Hematopoietic multipotent progenitor cell treated with erythropoietin and hydrocortisone succinate and interleukin-3 and kit ligand, for 15 days (in vitro differentiated cells): ENCODE measurements at places on chromosomes 6 and 20.

GRCh38 chr20:49658508-49658907, 55.2 kb downstream of the B4GALT5 start:
- DNase-seq = no peak

GRCh38 chr6:90346729-90347128, 50.1 kb upstream of the BACH2 start:
- no peak for DNase-seq

GRCh38 chr6:93300661-93301060, 118.7 kb downstream of the EPHA7 start:
- no peak for DNase-seq

DNA sequence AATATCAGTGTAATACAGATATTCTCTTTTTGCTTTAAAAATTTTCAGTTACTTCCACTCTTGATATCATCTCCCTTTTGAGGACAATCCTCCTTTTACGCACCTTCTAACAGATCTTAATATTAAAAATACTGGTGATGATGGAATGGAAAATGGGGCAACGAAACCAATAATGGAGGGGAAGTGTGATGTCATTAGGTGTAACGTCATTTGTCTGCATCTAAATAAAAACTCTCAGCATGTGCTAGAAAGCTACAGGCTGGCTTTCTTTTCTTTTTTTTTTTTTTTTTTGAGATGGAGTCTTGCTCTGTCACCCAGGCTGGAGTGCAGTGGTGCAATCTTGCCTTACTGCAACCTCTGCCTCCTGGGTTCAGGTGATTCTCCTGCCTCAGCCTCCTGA, 66.5 kb downstream of the IYD start:
- DNase-seq = no peak

DNA sequence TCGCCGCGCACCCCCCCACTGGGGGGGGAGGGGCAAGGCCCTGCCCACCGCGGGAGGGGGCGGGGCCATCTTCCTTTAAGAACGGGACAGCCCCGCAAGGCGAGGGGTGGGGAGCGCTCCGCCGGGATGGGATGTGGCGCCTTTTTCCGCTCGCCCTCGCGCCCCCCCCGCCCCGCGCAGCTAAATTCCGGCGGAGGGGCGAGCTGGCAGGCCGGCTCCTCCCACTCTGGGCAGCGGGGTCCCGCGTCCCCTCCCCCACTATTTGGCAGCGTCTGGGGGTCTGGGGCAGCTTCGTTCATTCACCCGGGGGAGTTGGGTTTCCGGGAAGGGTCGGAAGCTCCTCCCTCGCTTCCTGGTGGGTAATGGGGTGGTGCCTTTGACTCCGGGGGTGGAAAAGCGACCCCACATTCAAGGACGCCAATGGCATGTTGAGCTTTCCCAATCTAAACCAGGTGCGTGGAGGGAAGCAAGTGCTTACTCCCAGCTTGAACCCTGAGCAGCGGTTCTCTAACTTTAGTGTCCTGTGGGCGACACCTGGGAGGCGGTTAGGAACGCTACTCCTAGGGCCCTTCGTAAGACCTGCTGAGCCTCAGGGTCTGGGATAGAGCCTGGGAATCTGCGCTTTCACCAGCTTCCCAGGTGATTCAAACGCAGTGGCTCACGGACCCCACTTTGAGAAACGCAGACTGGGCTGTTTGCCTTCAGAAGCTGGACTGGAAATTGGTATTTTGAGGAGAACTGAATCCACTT, 927 bp downstream of the ASXL1 start:
- DNase-seq = peak; percentile 70

- no peak for DNase-seq
Measured at GRCh38 chr6:169082817-169083507, 170.7 kb downstream of the THBS2 start.

DNA sequence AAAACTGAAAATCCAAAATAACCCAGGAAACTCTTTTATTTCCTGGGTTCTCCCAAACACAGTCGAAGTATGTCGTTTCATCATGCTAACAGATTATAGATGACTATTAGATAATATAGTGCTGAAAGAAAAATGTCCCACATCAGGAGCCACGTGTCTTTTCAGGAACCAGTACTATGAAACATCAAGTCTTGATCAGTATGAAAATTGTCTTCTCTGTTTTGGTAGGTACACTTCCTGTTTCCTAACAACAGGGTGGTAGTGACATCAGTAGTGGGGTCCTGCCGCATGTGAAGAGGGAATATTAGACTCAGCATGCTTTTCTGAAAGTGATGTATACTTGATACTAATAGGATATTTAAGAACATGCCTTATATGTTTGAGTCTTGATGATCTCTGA, 136.7 kb downstream of the HIVEP1 start:
- DNase-seq = no peak

DNA sequence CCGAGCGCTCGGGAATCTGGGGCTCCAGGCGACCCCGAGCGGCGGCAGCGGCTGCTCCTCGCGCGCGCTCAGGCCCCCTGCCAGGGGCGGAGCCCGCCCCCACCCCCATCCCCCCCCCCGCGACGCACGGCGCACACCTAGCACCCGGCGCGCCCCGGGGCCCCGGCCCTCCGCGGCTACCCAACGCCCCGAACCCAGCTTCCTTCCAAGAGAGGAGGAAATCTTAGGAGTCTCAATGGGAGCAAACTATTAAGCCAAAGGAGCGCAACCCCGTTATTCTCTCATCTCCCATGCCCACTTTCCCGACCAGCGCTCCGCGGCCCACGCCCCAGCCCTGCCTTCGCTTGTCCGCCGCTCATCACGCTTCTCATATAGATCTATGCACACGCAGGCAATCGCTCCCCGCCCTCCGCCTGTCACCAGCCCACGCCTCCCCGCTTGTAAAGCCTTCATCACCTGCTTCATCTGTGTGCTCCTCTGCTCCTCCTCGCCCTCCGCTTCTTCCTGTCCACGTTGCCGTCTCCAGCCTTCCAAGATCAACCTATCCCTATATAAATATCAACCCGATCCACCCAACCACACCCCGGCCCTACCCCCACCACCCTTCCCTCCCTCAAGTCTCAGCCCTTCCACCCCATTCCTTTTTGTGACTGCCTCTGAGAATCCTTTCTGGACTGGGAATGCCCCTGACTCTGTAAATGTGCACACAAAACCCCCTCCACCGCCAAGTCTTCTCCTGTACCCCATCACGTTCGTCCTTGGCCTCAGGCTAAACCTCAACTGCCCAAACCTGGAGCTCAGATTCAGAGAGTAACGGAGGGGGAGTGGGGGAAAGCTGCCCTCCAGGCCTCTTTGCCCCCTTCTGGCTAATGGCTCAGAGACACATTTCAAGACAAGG, at the start of gene DLK2:
Gene DLK2, minus strand, starts transcription at position 18 of the 898 bp plus-strand sequence. CDS start 723 bp downstream, outside the sequence.
- DNase-seq = no peak

- no peak for DNase-seq
Measured at GRCh38 chr6:37777272-37777834, 42.2 kb upstream of the ZFAND3 start.

DNA sequence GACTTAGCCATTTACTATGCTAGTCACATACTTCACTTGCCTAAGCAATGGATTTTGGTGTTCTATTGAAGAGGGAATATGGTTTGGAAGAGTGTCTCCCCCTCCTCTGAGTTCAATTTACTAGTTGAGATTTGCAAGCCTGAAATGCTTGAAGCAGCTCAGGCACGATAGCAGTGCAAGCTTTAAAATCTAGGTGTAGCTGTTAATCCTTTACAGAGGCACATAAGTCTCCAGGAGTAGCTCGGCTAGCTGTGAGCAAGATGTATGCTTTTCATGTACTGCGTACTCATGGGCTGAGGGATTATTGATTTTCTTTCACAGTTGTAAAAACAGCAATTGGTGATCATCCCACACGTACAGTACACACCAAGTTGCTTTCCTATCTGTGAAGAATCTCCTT, 726 bp downstream of the FLRT3 start:
- DNase-seq = no peak

GRCh38 chr6:34540222-34540621, 15.9 kb downstream of the SPDEF start:
- DNase-seq = no peak

DNA sequence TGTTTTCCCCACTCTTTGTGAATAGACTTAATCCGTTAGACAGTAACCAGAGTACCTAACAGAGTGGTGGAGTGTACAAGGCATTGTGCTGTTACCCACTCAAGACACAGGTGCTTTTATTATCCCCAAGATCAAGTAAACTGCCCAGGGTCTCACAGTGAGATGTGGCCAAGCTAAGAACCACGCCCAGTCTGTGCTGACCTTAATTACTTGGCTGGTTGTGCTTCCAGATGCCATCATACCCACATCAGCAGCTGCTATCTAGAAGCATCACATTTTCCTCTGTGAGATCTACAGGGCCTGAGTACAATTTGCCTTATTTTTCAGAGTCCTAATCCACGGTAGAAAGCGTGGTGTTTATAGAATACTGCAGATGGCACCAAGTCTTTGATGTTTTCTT, 70.3 kb downstream of the GFRA4 start:
- DNase-seq = no peak

GRCh38 chr6:36755435-36756348, 58.1 kb downstream of the RAB44 start:
- no peak for DNase-seq

DNA sequence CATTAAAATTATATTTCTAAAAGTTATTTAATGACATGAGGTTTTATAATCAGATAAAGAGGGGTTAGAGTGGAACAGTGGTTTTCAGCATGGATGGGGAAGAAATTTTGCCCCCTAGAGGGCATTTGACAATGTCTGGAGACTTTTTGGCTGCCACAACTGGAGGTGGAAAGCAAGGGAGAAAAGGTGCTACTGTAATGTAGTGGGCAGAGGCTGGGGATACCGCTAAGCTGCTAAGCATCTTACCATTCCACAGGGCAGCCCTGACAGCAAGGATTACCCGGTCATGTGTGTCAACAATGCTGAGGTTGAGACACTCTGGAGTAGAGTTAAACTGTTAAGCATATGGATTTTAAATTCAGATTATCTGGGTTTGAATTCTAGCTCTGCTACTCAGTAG, 52.9 kb upstream of the FABP7 start:
- peak; percentile 18 for DNase-seq
